Fibroblast of pulmonary artery (primary cell): ENCODE measurements at places on chromosomes 5 and 9.

- peak; percentile 6 for DNase-seq
Measured at GRCh38 chr5:64347309-64347708, 158.5 kb upstream of the RGS7BP start.

- no peak for DNase-seq
Measured at GRCh38 chr9:137784641-137785513, 92.7 kb upstream of the CACNA1B start.

DNA sequence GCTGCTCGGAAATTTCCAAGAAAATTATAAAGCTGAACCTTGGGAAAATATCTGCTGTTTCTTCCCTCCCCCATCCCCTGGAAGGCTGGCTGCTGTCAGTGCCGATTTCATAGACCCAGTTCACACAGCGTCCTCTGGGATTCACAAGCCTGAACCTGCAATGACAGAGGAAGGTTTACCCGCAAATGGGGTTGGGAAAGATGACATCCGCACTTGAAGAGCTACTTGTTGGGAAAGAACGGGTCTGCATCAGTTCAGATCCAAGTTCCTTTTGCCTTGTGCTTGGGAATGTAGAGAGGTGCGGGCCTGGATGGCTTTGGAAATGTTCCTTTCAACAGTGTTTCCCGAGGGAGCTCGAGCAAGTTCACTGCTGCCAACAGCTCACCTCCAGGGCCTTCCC is 13.9 kb downstream of the PCDH12 start:
- no peak for DNase-seq

DNA sequence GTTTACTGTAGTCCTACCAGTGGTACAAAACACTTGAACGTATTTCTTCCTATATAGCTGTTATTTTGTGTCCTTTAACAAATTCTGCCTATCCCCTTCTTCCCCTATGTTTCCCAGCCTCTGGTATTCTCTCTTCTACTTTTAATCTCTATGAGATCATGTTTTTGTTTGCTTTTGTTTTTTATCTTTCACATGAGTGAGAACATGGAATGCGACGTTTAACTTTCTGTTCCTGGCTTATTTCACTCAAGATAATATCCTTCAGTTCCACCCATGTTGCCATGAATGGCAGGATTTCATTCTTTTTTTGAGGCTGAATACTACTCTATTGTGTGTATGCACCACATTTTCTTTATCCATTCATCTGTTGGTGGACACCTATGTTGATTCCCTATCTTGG is 634.4 kb upstream of the WWC1 start:
- DNase-seq, result no peak

GRCh38 chr9:126149661-126150060 is 177.0 kb upstream of the MVB12B start:
- no peak for DNase-seq

GRCh38 chr9:98983295-98984268 is 39.9 kb downstream of the COL15A1 start:
- DNase-seq, result peak; percentile 32

DNA sequence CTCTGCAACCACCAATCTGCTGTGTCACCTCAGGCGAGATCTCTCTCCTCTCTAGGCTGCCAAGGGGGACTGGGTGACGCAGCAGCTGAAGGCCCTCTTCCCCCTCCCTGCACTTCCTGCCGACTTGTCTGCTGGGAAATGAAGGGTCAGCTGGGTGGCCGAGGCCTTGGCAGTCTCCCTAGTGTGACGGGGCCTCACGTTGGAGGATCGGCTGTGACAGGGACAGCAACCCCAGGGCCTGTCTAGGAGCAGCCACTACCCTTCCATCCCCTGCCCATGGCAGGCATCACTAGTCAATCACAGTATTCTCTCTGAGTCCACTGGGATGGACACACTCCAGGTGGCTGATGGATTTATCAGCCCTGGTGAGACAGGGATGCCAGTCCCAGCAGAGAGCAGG is 107.3 kb upstream of the SARDH start:
- peak; percentile 82 for DNase-seq

DNA sequence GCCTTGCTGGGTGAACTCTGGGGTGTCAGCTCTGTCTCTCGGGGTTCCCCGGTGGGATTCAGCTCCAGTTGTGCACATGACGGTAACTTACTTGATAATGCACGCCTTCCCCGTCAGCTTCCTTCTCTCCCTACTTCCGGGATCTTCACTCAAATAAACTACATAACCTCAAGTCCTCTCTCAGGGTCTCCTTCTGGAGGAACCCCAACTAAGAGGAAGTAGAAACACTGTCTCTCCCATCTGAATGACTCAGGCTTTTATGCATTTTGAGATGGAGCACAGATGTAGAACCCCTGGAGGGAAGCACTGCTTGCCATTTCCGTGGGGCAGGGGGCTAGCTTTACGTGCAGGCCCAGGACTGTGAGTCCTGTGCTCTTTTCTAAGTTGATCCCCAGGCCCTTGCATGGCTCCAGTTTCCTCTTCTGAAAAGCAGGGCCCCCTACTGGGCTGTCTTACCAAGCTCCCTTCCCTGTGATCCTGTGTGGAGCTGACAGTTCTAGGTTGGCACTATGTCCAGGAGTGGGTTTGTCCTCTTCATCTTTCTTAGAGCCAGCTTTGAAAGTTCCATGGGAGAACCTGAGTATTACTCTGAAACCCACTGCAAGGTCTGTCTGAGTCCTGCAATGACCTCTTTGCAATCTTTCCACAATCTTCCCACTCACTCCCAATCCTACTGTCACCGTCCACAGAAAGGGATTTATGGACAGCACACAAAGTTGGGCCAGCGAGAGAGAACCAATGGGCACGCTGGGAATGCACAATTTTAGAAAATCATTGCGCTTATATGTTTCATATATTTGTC is 17.7 kb downstream of the S1PR3 start:
- DNase-seq, result no peak

DNA sequence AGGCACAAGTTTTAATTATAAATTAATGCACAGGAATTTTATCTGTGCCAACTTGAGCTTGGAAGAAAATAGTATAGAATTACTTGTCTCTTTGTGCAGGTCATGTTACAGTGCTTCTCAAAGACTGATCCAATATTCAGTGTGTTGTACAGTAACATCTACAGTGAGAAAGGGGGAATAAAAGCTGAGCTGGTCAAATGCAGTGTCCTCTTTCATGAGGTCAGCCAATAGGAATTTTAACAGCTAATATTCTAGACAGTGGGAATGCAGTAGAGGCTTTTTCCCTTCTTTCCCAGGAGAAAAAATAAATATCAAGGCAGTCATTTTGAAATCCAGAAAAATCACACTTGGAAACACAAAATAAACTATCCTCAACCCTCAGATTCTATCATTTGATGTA is 95.7 kb upstream of the ITGA1 start:
- peak; percentile 27 for DNase-seq

DNA sequence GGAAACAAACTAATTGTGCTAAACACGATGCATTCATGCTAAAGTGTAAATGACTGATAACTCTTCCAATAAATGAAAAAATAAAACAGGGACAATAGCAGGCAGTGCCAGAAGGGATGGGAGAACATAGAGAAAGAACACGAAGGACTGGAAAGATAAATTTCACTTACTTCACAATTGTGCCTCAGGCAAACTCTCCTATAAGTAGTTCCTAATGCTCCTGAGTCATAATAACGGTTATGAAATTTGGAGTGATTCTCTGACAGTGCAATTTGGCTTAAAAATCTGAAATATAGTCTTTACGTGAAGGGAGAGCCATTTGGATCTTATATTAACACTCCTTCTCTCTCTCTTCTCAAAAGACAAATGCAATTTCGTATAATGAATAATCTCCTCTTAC is 2218.5 kb downstream of the MAT2B start:
- DNase-seq, result no peak

- DNase-seq, result no peak
Measured at GRCh38 chr9:78286946-78287388, 10.0 kb upstream of the PSAT1 start.

DNA sequence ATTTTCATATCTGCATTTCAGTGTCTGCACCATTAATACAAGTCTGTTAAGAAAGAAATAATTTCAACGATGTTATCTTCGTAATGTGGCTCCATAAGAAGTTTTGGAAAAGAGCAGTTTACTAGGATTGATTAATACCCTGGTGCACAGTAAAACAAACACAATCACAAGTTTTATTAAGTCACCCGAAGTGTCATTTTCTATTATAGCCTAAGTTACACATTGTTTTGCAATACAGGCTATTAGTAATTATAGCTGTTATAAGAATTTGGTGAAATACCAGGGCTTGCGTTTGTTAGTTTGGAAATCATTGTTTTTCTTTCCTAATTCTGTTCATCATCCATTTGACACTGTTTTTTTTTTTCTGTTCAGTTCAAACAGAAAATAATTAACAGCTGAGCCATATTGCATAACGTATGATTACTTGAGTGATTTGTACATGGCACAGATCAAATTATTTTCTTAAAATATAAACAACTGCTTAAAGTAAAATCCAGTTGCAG is 30.6 kb downstream of the LVRN start:
- no peak for DNase-seq

- DNase-seq, result no peak
Measured at GRCh38 chr5:138661991-138662434, 86.8 kb upstream of the HSPA9 start.

- DNase-seq, result no peak
Measured at GRCh38 chr9:84254972-84255371, 85.6 kb downstream of the SLC28A3 start.

DNA sequence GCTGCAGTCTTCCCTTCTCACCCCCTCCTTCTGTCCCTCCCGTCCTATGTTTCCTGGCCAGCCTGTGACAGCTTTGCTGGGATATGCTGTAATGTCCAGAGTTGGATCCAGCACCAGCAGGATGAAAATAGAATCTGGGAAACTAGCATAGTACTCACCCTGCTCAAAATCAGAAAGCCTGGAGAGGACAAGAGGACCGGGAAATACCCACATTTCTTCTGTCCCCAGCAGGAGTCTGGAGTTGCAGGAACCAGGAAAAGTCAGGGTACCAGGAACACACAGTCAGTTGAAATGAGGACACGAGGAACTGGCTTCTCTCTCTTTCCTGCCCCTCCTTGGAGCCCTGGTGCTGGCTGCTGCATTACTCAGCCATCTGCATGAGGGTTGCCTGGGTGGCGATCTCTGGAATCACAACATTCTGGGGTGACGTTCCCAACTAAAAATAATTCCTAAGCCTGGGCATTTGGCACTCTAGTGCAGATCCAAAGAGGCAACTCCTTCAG is 59.6 kb upstream of the NFIL3 start:
- DNase-seq, result peak; percentile 26

DNA sequence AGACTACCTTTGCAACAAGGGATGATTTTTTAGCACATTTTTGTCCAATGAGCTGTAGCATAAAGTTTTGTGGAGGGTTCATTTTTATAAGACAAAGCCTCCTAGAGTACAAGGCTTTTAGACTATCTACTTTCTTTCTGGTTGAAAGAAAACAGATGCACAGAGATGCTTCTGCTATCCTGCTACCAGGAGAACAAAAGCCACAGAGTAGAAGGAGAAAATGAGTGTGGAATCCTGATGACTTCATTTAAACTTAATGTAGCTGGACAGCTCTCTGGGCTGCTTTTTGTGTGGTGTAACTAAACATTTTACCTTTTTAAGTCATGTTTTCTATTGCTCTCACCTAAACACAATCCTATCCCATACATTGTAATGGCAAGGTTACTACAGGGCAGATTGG is 1009.4 kb downstream of the TLE1 start:
- no peak for DNase-seq

DNA sequence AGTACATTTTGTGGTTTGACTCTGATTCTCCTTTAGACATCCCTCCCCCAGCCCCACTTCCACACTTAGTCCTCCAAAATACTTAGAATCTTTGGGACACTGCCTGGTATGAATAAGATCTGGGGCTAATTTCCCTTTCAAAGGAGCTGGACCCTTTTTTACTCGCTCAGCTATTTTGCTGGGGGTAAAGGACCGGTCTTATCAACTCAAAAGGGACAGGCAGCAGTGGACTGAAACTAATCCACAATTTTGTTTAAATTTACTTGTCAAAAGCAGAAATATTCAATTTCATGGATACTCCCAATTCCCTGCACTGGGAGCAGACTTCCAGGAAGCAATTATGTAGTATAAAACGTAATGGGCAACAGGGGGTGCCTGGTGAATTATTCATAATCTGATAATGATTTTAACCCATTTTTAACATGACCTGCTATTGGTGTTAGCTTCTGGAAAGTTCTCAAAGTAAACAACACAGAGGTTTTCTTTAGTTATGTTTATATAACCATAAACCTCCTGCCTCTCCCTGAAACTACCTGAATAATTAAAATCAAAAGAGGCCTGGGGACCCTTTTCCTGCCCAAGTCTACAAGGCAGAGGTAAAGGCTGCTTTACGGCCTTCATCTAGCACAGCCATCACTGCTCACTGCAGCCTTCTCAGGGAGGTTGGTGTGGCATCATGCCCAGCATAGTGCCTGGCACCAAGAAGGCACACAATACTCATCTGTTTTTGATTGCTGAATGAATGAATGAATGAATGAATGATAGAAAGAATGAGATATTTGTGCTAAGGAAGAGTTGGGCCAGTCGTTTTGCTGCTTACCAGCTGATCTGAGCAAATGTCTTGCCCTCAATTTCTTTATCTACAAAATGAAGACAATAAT is 44.2 kb upstream of the GNPDA1 start:
- no peak for DNase-seq

- DNase-seq, result peak; percentile 74
Measured at GRCh38 chr5:72107131-72107900, at the start of gene MAP1B. Gene MAP1B (plus strand): TSS chr5:72107475. CDS start chr5:72107532, 57 bp downstream.

- DNase-seq, result no peak
Measured at GRCh38 chr9:76099516-76099915, 209.0 kb downstream of the PCSK5 start.

DNA sequence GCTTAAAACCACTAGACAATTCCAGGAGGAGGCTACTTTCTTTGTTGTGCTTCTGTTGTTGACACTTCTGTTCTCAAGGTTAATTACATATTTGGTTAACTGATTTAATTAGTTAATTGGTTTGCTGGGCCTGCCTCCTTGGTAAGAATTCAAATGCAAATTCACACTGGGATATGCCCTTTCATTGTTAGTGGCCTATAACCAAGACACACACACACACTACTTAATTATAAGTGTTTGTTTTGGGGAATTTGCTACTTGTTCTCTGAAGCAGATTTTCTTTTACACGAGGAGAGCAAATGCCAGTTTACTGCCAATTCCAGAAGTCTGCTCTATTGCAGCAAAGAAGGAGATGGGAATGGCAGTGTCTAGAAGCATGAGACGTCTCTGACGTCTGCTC is 101.6 kb upstream of the BASP1 start:
- no peak for DNase-seq

- no peak for DNase-seq
Measured at GRCh38 chr9:132794730-132795380, 83.2 kb downstream of the AK8 start.

GRCh38 chr9:104740621-104741020 is 6.9 kb upstream of the NIPSNAP3A start:
- peak; percentile 66 for DNase-seq

DNA sequence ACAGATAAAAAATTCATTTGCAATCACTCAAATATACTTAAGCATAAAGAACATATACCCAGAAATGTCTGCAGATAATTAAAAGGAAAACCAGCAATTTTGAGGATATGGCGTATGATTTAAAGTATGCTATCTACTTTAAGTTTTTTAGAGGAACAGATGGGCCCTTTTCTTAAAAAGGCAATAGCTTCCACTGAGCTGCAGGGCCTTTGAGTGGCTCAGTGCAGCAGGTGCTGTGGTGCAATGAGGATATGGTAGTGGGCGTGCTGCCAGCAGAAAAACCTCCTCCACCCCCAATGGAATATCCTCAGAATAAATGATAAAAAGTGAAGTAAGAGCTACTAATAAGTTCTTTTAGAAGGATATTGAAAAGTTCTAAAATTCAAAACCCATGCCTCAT is 814.5 kb downstream of the MTRR start:
- DNase-seq, result peak; percentile 42

GRCh38 chr5:76679231-76679630 is 36.7 kb upstream of the F2R start:
- DNase-seq, result peak; percentile 81

GRCh38 chr5:143026380-143026779 is 256.2 kb downstream of the ARHGAP26 start:
- DNase-seq, result no peak
